ENCODE measurements at places on chromosomes 3 and 15.

- DNase-seq = no peak
Measured at GRCh38 chr15:88975891-88976290, 62.7 kb upstream of the MFGE8 start.

GRCh38 chr3:156764751-156765150 lies 61.4 kb upstream of the LEKR1 start:
- DNase-seq = peak; percentile 26

DNA sequence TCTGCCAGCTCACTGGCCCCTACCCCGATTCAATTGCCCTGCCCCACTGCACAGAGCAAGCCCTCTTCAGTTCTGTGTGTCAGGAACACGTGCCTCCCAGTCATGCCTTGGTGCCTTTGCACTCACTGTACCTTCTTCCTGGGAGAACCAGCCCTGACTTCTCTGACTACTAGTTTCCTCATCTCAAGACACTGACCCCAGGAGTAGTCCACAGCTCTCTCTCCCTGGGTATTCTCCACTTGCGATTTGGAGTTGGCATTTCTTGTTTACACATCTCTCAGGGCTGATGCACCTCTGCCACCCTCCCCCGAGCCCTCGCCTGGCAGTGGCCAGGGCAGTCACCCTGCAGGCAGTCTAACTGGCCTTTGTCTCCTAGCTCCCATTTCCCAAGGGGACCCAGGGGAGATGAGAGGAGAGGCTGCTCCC lies 5.7 kb downstream of the CISH start:
- no peak for DNase-seq

GRCh38 chr3:13283877-13284264 lies 136.3 kb downstream of the NUP210 start:
- no peak for DNase-seq

All from kidney capillary endothelial cell (primary cell).